Cerebellum (tissue), 4 donors: ENCODE measurements at places on chromosomes 3 and 15.
A peak's percentile ranks its signal among the peaks of the same experiment; 100 is the strongest.

GRCh38 chr3:164779816-164780215, 298.5 kb downstream of the SI start:
- no peak for DNase-seq

DNA sequence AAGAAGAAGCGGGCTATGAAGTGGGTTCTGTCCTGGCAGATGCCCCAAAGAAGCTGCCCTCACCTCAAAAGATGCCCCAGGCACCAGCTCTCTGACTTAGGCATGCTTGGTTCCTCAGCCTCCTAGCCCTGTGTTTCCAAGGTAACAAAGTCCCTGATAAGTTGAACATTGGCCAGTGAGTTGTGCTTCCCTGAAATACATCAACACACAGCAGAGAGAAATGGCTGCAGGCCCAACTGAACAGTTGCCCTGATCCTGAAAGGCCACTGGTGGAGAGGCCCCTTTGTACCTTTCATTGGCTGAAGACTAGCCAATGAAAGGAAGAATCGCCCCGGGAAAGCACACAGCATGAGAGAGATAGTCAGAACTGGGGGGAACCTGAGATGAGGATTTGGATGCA, 169.9 kb upstream of the CTNNB1 start:
- DNase-seq: peak; percentile 40

- DNase-seq: no peak
Measured at GRCh38 chr3:108183181-108183580, 39.0 kb downstream of the IFT57 start.

GRCh38 chr15:59501597-59501996, 63.6 kb downstream of the FAM81A start:
- no peak for DNase-seq

DNA sequence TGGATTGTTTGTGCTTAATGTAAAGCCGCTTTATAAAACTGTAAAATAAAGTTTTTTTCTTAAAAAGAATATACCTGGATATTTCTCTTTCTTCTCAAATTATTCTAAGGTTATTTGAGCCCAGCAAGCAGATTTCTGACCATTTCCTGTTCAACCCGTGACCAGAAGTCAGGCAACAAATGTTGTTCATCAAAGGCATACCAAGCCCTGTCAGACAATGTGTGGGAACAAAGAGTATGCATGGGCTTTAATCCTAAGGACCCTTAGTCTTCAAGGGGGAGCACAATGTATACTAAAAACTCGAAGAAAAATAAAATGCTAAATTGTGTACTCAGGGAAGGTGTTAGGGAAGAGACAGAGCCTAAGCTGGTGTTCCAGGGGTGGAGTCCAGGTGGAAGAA, 26.6 kb upstream of the PAQR5 start:
- DNase-seq: no peak

DNA sequence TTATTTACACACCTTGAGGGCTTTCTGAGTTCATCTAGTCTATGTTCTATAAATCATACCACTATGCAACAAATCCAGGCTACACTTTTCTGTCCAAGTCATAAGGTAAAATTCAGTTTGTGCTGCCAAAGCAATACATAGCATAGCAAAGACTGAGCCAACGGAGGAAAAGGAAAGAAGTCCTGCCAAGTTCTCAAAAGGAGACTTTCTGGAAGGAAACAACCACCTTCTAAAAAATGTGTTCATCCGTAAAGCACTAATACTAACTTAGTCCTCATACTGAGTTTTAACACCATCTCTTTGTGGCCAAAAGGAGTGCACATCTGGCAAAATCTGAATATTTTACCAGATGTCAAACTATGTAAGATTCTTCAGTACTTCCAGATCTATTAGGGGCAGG, 620.2 kb downstream of the RBMS3 start:
- no peak for DNase-seq

DNA sequence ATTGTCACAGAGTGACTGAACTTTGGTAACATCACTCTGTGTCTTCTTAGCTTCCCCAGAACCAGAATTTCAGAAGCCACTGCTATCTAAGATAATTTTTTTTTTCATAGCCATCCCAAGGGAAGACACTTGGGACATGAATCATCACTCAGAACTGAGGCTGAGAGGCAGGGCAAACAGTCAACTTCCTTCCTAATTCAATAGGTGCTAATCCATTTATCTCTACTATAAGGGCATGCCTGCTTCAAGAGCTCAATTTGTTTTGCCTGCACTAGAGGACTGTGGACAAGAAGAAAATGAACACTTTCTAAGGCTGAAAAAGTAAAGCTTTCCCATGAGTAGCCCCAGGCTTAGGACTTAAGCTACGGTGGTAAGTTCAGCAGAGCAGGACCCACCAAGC, 56.7 kb upstream of the MYRIP start:
- DNase-seq: no peak

GRCh38 chr3:85567071-85567676, 608.4 kb downstream of the CADM2 start:
- no peak for DNase-seq

DNA sequence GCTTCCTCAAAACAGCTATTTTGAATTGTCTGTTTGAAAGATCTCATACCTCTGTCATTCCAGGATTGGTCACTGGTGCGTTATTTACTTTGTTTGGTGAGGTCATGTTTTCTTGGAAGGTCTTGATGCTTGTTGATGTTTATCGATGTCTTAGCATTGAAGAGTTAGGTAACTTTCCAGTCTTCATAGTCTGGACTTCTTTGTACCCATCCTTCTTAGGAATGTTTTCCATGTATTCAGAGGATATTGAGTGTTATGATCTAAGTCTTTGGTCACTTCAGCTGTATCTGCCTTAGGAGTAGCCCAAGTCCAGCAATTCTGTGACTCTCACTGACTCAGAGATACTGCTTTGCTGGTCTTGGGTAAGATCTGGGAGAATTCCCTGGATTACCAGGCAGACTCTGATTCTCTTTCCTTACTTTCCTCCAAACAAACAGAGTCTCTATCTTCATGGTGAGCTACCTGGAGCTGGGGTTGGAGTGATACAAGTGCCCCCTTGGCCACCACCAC, 398.6 kb downstream of the ZIC4 start:
- DNase-seq: no peak

DNA sequence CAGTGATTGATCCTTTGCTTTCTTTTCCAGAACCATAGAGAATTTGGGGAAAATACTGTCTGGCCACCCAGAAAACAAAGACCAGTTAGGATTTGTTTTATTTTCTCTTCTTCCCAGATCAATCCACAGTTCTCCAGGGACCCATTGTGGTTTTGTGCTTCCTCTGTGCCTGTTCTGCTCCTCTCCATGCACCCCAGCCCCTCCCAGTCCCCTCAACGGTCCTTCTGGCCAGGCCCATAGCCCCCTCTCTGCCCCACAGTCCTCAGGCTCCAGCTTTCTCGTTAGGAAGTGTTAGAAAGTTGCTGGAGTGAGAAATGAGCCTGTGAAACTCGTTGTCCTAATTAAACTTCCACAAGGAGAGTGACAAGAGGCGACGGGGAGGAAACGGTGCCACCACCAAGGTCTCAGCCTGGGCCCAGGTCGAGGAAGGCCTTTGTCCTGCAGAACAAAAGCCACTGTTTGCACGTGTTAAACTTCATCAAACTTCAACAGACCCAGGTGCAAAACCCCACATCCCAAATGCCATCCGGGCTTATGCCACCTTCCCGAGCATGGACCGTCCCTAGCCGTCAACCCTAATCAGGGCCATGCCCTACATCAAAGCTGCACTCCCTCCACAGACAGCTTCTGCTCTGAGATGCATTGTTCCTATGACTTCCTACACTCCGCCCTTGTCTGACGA, 18.7 kb upstream of the ALDH1A3 start:
- no peak for DNase-seq

- no peak for DNase-seq
Measured at GRCh38 chr3:129553719-129554118, 10.7 kb downstream of the H1-8 start.

DNA sequence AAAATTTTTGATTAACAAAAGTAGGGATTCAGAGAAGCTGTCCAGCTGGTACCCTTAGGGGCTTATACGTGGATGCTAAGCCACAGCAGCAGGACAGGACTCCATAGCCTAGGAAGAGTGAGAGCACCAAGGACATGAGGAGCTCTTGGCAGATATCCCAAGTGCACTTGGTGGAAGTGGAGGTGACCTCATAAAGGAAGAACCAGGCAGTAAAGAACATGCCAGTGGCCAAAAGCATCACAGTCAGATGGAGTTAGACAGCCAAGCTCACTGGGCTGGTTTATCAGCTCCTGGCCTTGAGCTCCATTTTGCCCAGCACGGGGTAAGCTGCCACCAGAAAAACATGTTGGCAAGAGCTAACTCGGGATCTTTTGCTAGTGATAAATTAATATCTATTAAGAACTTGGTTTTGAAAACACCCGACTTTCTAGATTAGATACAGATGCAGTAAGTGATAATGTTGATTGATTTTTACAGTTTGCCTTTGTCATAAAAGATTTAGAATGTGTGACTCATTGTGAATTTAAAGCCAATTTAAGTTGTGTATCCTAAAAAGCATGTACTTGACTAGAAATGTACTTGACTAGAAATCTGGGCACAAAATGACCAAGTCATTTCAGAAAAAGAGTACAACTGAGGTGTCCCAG, 108.0 kb downstream of the CMSS1 start:
- peak; percentile 73 for DNase-seq

- no peak for DNase-seq
Measured at GRCh38 chr3:101453961-101454360, 59.1 kb downstream of the SENP7 start.

GRCh38 chr15:30065025-30065801, 17.5 kb upstream of the GOLGA8J start:
- no peak for DNase-seq

- DNase-seq: no peak
Measured at GRCh38 chr15:48001393-48002039, 119.3 kb upstream of the SLC24A5 start.

GRCh38 chr3:157300981-157301663, 135.5 kb upstream of the PTX3 start:
- DNase-seq: no peak

DNA sequence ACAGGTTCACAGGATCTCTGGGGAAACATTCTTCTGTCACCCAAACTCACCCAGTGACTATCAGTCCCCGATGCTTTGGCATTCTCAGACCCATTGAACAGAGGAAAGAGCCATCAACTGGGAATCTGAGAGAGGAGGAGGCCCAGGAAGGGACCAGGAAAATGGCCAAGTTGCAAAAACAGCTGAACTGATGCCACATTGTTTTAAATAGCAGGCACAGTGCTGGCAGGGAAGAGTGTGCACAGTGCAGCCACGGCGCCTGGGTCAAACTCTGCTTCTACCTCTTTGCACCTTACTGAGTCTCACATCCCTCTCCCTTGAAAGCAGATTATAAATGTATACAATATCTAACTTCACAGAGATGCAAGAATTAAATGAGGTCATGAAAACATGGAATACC, 66.4 kb downstream of the SRGAP3 start:
- DNase-seq: peak; percentile 79

DNA sequence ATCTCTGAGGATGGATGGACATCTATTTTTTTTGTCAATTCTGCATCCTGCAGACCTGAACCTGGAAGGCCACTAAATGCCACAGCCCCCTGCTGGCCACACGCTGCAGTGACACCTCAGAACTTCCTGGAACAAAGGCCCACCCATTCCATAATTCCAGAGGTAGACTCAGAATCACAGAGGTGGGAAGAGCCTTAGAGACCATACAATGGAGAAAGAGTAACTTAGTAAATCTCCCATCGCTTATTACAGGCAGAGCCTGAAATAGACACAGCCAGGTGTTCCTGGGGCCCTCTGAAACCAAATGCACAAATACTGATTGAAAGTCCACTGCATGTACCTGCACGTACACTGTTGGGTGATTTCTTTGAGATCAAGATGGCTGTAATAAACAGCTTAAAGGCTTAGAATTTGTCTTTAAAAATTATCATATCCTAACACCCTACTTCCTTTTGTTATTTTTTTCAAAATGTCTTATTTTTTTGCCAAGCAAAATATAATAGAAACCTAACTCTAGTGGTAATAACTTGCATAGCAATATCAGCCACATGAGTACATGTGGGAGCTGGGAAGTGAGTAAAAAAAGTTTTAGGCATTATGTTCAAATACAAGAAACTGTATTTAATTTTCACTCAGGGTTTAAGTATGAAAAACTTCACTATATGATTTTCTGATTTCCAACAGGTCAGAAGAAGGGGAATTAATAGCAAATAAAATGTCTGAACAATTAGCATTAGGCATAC, 62.7 kb downstream of the EOMES start:
- DNase-seq: no peak

GRCh38 chr3:141870091-141870687, 6.3 kb upstream of the ATP1B3 start:
- no peak for DNase-seq
